ENCODE measurements at places on chromosomes 2 and 18. TPM values are rescaled to one million over a fixed set of nuclear protein-coding genes. Genes with fewer than 3 reads are reported as not detected.

UGT1A1 gene
- 26.7 TPM for total RNA-seq

ANKRD53 gene
- not detected for total RNA-seq

GALR1 gene
- not detected for total RNA-seq

OTOS gene
- total RNA-seq: not detected

TFPI gene
- total RNA-seq: 125 TPM

ZNF804A gene
- total RNA-seq: 0.09 TPM

GRHL1 gene
- 11.7 TPM for total RNA-seq

- DNase-seq: no peak
Observed at GRCh38 chr2:219707496-219708285, 80.3 kb downstream of the SLC4A3 start.

DNA sequence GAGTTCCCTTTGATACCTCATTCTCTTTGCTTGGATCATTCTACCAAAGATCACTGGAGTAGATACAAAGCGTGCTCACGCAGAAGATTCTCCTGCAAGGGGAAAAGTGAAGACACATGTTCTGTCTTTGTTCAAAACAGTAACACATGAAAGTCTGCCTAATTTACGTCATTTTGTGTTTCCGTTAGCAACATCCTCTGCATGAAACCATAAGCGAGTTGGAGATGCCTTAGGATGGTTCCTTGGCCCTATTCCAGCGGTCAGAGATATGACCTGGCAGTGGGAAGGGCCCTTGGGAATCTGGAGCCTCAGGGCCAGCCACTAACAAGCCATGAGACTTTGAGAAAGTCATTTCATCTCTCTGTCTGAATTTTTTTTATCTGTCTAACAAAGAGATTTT is 180.9 kb upstream of the TWIST2 start:
- no peak for DNase-seq

- no peak for DNase-seq
Observed at GRCh38 chr2:190136259-190136658, 73.7 kb upstream of the MSTN start.

- DNase-seq: peak; percentile 74
Observed at GRCh38 chr2:208192611-208193236, 2.9 kb upstream of the C2orf80 start.

DNA sequence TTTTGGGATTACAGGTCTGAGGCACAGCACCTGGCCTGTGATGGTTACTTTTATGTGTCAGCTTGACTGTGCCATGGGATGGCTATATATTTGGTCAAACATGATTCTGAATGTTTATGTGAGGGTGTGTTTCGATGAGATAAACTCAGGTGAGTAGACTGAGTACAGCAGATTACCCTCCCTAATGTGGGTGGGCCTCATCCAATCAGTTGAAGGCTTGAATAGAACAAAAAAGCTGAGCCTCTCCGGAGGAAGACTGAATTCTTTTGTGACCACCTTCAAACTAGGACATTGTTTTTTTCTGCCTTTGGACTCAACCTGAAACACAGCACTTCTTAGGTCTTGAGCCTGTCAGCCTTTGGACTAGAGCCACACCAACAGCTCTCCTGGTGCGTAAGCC is 49.4 kb upstream of the FIGN start:
- DNase-seq: no peak

- DNase-seq: no peak
Observed at GRCh38 chr2:231765496-231765929, 15.6 kb downstream of the PDE6D start.

- no peak for DNase-seq
Observed at GRCh38 chr2:241062389-241063092, 39.5 kb downstream of the MTERF4 start.

GRCh38 chr2:26608557-26608956 is 32.6 kb downstream of the CIB4 start:
- DNase-seq: no peak

GRCh38 chr18:12516049-12516630 is 108.4 kb downstream of the PRELID3A start:
- DNase-seq: no peak

- DNase-seq: peak; percentile 85
Observed at GRCh38 chr2:42974721-42975717, 182.6 kb upstream of the HAAO start.

- DNase-seq: no peak
Observed at GRCh38 chr2:238863749-238864206, 15.9 kb downstream of the TWIST2 start.
